ENCODE measurements at places on chromosomes 6 and 20.

GRCh38 chr20:22722811-22723210 is 138.4 kb upstream of the FOXA2 start:
- no peak for DNase-seq

- no peak for DNase-seq
Measured at GRCh38 chr20:9331707-9332435, 182.5 kb upstream of the LAMP5 start.

DNA sequence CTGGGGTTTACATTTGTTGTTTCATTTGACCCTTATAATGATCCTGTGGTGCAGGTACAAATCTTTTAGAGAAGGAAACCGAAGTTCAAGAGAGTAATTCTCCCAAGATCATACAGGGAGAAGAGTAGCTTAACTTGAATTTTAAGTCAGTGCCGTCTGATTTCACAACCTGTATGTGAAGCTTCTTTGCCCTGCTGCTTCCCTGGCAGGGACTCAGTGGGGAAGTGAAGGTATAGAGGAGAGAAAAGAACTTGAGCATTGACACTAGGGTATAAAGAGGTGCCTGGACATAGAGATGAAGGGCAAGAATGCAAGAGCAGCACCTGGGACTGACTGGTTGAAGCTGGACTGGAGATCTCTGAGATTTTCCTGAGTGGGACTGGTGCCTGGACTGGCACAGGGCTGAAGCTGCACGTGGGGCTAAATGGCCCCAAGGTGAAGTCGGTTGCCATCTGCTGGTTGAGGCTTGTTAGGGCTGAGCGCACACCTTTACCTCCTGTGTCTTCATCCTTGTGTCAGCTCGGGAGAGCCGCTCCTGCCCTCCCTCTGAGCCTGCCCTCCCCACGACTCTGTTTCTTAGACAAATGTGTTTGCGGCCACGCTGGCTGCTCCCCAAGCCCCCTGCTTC is 41.8 kb downstream of the FARS2 start:
- DNase-seq = no peak

GRCh38 chr6:163565140-163565539 is 150.6 kb downstream of the QKI start:
- DNase-seq = no peak

GRCh38 chr6:157269261-157269794 is 54.0 kb downstream of the TMEM242 start:
- no peak for DNase-seq

GRCh38 chr6:36745836-36746235 is 48.2 kb downstream of the RAB44 start:
- no peak for DNase-seq
